ENCODE measurements at places on chromosomes 3 and 15.
A peak's percentile ranks its signal among the peaks of the same experiment; 100 is the strongest.

DNA sequence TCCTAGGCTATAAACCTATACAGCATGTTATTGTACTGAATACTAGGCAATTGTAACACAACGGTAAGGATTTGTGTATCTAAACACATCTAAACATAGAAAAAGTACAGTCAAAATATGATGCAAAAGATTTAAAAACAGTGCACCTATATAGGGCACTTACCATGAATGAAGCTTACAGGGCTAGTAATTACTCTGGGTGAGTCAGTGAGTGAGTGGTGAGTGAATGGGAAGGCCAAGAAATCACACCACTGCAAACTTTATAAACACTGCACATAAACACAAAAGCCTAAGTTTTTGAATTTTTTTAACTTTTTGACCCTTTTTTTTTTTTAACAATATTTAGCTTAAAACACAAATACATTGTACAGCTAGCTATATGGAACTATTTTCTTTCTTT lies 204.7 kb upstream of the CTNNB1 start:
- no peak for DNase-seq

- DNase-seq, result peak; percentile 83
Measured at GRCh38 chr15:69664572-69665571, 212.3 kb downstream of the RPLP1 start.

GRCh38 chr15:34952481-34952880 lies 17.1 kb downstream of the AQR start:
- DNase-seq, result no peak

- no peak for DNase-seq
Measured at GRCh38 chr3:112811131-112811884, 35.4 kb downstream of the CD200R1L start.

DNA sequence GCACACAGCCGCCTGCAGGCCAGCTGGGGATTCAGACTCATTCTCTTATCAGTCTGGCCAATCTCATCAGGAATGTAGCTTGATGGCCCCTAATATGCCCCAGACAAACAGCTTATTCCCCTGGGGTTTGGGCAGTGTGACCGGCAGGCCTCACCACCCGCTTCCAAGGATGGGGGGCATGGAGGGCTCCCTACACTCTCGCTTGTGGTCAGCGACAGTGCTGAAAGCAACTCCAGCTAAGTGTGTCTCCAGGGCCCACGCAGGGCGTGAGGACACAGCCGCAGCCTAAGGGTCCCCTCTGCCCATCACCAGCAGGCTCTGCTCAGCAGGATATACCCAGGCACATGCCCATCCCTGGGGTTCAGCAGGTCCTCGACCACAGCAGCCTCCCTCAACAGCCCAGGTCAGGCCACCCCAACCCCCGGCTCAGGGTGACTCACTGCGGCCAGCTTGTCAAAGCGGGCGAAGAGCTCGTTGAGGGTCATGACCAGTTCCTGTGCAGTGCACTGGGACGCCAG lies 116.7 kb downstream of the ADCY5 start:
- DNase-seq, result no peak

DNA sequence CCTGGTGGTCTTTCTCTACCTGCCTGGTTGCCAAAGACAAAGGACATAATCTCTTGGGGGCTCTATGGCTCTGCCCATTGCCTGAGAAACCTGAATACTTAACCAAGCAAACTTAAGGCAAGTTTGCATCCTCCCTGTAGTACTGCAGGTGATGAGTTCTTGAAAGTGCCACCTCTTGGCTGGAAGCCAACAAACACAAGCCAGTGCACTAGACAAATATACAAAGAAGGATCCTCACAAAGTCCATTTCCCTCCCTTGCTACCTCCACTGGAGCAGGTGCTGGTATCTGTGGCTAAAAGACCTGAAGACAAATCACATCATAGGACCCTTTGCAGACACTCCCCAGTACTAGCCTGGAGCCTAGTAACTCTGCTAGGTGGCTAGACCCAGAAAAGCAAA lies 772.3 kb downstream of the SI start:
- DNase-seq, result no peak

DNA sequence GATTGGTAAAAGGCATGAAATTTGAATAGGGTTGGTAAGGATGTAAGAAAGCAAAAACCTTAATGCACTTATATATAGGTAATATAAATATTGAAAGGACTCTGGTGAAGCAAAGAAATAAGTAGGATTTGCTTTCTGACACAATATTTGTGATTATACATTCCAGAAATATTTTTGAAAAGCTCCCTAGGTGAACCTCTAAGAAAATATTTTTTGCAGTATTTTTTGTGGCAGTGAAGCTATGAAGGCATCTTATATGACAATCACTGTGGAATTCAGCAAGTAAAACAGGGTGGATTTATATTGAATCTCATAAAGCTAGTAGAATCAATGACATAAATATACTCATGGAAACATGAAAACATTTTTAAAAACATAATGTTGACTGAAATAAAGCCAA lies 119.6 kb upstream of the EPHA3 start:
- DNase-seq, result no peak

DNA sequence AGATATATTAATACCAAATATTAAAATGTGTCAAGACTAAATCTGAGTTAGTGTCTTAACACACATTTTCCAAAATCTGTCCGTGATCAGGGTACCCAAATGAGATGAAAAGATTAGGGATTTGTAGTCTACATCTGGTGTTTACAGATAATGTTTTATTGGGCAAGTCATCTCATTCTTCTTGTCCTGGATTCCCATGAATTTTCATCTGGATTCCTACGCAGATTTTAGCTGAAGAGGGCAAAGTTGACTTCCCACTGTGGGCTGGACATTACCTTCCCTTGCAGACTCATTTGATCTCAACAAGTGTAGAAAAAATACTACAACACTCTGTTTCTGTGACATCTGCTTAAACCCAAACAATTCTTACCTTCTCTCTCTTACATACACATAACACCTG lies 79.1 kb downstream of the CEP63 start:
- DNase-seq, result no peak

DNA sequence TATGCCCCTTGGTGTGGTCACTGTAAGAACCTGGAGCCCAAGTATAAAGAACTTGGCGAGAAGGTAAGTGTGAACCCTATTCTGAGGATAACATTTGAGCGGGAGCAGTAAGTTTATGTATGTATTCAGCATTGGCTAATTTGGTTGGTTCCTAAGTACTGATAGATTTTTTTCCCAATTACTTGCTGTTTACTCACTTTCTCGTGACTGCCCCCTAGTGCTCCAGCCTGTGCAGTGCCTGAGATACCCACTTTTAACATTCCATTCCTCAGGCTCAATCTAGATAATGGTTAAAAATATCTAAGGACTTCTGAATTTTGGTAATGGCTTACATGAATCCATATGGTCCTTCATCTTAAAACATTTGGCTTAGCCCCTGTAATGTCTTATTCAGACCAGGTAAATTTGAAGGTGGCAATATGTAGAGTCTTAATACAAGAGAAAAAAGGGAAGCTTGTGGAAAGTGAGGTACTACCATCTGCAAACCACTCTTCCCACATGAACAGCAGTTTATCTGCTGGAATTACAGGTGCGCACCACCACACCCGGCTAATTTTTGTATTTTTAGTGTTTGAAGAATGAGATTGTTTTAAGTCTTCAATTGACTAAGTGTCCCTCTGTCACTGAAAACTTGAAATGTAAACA lies 7.1 kb downstream of the ELL3 start:
- DNase-seq, result no peak

DNA sequence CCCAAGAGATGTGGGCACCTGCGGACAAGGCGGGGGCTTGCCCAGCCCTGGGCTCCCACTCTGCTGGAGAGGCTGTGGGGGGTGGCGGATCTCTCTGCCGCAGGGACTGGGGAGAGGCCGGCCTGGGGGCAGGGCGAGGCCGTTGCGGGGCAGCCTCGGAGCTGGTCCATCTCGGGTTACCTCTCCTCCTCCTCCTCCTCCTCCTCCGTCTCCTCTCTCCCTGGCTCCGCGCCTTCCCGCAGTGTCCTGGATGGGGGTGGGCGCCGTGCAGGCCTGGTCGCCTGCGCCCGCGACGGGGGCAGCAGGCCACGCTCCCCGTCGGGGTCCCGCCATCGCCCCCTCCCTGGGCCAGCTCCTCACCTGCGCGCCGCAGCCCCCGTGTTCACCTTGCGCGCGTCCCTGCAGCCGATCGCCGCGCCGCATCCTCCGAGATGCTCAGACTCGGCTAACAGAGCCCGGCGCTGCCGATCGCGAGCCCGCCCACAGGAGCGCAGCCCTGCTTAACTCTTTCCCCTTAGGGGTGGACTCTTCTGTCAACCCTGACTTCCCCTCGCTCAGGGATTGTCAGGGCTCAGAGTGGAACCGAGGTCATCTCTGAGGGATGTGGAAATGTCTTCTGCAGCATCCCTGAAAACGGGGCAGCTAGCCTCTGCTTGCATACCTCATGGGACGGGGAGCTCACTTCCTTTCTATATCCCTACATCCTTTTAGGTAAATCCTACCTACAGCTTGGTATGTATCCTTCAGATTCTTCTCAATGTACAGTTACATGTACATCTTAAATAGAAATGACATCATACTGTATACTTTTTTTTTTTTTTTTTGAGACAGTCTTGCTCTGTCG lies at the start of gene PRRT3:
Gene PRRT3 (minus strand): TSS at position 447 of the 844 bp plus-strand sequence. CDS start 2,293 bp downstream, outside the sequence.
- DNase-seq, result no peak

DNA sequence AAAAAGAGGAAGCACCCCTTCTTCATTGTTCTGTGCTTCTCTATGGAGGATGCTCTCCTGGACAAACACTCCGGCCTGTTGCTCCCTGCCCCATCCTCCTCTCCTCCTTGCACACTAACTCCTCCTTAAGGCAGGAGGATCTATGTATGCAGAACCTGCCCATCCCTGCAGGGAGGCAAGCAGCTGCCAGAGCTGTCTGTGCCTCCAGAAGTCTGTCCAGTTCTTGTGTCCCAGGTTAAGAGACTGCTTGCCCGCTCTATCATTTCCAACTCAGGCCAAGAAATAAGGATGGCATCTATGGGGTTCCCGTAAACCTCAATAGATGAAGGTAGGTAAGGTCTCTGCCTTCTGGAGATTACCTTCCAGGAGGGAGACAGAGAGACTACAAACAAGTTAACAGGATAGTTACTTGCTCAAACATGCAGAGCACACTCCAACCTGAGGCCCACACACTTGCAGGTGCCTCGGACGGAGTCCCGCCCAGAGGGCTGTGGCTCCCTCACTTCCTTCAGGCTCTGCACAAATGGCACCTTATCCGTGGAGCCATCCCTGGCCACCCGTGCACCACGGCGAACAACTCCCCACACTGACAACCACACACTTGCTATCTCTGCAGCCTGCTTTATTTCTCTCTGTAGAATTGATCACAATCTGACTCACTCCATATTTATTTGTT lies 6.9 kb downstream of the XXYLT1 start:
- DNase-seq, result no peak

GRCh38 chr3:107211608-107212007 lies 165.6 kb upstream of the CCDC54 start:
- DNase-seq, result no peak

DNA sequence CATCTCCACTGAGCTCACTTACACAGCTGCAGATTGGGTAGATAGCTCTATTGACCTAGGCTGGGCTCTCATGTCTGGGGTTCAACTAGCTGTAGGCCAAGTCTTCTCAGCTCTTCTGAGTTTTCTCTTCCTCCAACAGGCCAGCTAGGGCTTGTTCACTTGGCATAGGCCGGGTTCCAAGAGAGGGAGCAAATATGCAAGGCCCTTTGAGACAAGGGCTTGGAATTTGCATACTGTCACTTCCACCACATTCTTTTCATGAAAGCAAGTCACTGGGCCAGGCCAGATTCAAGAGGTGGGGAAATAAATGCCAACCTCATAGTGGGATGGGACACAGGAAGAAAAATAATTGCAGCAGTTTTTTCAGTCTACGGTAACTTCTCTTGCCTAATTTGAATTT lies 25.2 kb downstream of the PIGB start:
- DNase-seq, result no peak

DNA sequence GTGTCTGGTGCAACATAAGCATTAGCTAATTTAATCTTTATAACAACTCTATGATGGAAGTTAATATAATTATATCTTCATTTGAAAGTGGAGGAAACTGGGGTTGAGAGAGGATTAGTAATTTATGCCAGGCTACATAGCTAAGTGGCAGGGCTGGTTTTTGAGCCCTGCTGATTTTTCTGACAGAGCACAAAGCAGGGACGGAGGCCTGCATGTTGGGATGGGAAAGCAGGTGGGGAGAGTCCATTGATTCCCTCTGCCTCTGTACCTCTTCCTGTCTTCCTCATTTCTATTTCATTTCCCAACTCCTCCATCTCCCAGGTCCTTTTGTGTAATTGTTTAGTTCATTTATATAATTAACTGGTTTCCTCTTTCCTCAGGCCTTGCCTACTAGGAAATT lies 251.6 kb upstream of the ZPLD1 start:
- DNase-seq, result no peak

GRCh38 chr15:90266061-90266431 lies 574 bp downstream of the NGRN start:
- peak; percentile 8 for DNase-seq

DNA sequence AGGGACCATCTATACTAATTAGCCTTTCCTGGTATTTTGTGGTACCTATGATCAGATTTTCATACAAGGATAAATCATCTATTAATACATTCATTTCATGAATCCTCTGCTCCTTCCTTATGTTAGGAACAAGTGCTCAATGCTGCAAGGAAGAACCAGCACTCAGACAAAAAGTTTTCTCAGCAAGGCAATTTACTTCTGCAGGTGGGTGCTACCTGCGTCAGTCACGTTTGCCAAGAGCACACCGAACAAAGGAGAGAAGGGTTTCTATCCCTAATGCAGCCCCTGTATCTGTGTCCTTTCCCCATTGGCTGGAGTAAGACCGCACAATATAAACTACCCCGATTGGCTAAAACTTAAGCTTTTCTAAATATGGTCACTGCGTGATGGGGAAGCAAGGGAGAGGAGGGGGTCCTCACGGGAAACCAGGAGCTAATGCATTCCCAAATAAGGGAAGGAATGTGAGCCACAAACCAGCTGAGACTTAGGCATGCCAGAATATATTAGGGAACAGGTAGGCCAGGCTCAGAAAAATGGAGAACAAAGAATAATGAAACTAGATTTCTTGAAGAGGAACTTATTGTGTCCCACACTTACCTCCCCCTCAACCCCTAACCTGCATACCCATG lies 76.5 kb downstream of the AQR start:
- no peak for DNase-seq

- DNase-seq, result no peak
Measured at GRCh38 chr15:69039516-69040225, 25.2 kb downstream of the NOX5 start.

DNA sequence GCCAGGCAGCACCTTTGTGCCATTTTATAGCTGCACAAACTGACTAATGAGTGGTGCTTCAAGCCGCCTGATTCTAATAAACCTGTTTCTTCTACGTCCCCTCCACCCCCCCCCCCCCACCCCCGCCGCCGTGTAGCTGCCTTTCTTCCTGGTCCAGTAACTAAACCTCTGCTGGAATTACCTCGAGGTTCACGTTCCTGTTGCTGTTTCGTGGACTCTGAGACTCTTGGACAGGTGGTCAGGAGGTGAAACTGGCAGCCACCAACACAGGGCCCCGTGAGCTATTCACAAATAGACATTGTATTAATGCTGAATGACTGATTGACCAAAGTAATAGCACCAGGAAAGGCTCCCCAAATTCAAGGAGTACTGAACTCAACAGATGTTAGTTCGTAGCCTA lies 73.9 kb downstream of the TRIM69 start:
- no peak for DNase-seq
